MCF 10A (cell line): ENCODE measurements at places on chromosomes 1 and 21. TPM values are rescaled to one million over a fixed set of nuclear protein-coding genes. Genes with fewer than 3 reads are reported as not detected.

The SLAMF6 gene
- not detected in 2 replicates for total RNA-seq

DNA sequence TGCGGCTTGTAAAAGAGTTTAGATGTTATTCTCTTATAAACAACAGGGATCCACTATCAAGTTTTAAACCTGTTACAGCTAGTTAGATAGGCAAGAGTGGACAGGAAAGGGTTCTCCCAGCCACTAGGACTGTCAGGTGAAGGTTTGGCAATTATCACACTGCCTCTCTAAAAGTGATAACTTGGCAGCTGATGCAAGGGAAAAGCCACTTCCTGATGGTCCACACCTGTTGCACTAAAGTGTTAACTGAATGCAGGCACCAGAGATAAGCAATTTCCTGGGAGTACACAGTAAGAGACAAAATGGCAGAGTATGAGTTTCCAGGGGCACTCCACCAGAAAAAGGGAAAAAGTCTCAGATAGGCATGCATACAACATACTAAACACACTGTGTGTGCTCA lies 99.4 kb downstream of the VAV3 start:
- no peak for DNase-seq

DNA sequence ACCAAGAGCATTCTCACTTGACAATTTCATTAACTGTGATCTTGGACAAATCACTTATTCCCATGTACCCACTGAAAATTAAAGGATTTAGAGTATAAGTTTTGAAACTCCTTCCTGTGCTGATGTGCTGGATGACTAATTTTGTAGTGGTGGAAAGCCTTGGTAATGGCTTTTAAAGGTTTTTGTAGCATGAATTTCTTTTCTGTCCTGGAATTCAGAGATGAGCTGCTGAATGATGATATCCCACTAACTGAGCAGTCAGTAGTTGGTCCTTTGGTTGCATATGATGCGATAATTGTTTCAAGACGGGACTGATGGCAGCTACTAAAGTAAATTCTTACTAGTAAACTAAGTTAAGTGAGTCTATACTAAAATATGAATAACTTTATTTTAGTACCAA lies 5.2 kb downstream of the RPL5 start:
- DNase-seq: no peak

DNA sequence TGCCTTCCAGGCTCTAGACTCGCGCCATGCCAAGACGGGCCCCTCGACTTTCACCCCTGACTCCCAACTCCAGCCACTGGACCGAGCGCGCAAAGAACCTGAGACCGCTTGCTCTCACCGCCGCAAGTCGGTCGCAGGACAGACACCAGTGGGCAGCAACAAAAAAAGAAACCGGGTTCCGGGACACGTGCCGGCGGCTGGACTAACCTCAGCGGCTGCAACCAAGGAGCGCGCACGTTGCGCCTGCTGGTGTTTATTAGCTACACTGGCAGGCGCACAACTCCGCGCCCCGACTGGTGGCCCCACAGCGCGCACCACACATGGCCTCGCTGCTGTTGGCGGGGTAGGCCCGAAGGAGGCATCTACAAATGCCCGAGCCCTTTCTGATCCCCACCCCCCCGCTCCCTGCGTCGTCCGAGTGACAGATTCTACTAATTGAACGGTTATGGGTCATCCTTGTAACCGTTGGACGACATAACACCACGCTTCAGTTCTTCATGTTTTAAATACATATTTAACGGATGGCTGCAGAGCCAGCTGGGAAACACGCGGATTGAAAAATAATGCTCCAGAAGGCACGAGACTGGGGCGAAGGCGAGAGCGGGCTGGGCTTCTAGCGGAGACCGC lies 2.0 kb upstream of the OLIG2 start:
- no peak for DNase-seq

- no peak for DNase-seq
Measured at GRCh38 chr21:36582271-36582670, 102.3 kb upstream of the CLDN14 start.
